ENCODE measurements at places on chromosomes 1 and 21.
A peak's percentile ranks its signal among the peaks of the same experiment; 100 is the strongest.

GRCh38 chr1:95509989-95510388 lies 276.0 kb downstream of the RWDD3 start:
- no peak for DNase-seq

GRCh38 chr1:16229976-16230740 lies 6.8 kb downstream of the CPLANE2 start:
- no peak for DNase-seq

DNA sequence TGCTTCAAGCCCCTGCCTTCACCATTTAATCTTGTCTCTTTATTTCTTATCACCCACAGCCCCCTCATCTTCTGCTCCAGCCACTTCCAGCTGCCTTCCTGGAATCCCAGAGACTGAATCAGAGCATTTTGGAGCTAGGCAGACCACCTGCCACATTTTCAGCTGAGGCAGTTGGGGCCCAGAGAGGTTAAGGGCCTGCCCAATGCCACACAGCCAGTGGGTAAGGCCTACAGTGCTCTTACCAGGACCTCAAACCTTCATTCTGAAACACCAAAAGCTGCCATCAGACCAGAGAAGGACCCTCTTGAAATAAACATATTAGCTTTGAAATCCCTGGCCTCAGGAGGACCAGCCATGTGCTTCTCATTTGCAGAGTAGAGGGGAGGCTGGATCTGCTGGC lies 17.6 kb upstream of the SLC6A17 start:
- DNase-seq, result no peak

GRCh38 chr1:28915031-28915895 lies 894 bp downstream of the EPB41 start:
- no peak for DNase-seq

DNA sequence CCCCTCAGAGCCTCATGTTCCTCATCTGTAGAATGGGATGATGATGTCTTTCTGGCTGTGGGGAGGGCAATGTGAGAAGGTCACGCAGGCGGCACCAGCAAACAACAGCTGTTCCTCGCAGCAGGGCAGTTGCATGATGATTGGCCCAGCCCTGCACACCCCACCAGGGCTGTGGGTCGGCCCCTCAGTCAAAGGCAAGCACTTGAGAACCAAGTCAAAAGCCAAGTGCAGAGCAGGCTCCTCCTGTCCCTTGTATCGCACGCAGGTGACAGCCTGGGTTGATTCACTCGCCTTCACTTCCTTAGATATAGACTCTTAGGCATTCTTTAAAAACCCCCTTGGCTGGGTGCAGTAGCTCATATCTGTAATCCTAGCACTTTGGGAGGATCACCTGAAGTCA lies 191.9 kb upstream of the C1orf174 start:
- no peak for DNase-seq

- no peak for DNase-seq
Observed at GRCh38 chr1:117209094-117209493, 1.6 kb downstream of the VTCN1 start.

DNA sequence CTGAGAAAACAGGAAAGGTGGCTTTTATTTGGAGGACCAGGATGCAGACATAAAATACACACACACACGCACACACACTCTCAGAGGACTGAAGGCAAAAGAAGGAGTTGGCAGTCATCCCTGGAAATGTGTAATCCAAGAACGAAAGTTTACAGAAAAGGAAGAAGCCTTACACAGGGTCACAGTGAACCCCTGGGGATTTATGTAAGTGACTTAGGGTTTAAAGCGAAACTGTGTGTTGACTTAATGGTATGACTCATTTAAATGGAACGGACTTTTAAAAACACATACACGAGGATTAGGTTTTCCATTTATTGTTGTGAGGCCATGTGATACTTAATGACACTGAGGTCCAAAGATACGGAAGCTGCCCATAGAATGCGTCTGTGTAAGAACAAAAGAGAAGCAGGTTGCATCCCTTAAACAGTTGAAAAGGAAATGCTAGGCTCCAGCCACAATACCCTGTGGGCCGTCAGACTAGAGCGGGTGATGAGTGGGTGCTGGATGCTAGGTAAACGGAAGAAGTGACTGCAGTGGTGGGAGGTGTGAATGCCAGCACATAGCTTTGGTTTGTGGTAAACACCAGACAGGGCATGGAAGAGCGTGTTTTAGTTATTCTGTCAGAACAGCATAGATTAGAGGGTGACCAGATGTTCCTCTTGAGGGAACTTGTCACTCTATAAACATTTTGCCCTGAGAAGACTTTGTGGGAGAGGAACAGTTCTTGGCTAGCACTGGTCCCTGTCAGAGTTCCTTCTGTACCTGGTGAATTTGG lies 21.6 kb upstream of the BCL10 start:
- DNase-seq, result peak; percentile 97

GRCh38 chr1:54567961-54568360 lies 19.9 kb downstream of the ACOT11 start:
- DNase-seq, result no peak

Data from GM04503 (cell line).